ENCODE measurements at places on chromosomes 3 and 15.

DNA sequence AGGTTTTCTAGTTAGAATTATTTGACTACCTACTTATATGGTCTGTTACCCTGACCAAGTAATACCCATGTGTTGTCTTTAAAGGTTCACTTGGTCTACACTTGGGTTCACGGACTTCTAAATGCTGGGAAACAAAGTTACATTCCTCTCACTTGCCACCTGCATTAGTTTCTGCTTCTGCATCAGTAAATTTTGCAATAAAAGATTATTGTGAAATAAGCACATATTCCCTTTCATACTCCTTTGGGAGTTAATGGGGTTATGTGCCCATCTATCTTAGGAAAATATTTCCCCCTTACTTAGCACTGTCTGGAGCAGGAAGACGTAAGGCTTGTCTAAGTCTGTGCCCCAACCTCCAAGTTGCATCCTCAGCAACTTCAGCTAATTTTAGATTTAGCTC, 160.7 kb downstream of the FRMD5 start:
- no peak for DNase-seq

DNA sequence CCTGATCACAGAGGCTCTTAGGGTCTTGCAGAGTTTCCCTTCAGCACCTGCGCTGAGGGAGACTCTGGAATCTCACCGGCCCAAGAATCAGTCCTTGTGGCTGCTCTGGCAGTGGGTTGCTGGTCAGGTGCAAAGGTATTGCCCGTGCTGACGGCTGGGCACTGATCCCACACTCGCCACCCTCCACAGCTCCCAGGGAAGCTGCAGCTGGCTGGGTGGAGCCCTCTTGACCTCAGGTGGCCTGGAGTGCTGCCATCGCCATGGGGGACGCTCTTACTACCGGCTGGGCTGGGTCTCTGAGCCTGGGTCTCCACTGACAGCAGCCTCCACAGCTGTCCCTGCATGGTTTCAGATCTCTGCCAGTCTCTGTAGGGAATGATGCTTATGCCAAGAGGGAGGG, 52.6 kb upstream of the EPHB3 start:
- DNase-seq, result no peak

DNA sequence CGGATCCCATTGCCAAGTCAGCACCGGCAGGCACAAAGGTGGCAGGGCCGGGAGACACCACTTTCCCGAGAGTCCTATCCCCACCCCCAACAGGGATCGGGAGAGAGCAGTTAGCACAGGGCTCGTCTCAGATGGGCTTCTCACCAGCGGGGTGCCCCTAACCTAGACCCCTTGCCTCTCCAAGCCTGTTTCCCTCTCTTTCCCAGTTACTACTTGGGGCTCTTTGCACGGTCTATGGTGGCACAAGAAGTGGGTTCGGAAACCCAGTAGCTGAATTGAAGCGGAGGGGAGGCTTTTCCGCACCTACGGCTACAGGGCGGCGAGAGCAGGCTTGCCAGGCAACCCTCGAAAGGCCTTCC, 383 bp upstream of the EFCC1 start:
- DNase-seq, result no peak

DNA sequence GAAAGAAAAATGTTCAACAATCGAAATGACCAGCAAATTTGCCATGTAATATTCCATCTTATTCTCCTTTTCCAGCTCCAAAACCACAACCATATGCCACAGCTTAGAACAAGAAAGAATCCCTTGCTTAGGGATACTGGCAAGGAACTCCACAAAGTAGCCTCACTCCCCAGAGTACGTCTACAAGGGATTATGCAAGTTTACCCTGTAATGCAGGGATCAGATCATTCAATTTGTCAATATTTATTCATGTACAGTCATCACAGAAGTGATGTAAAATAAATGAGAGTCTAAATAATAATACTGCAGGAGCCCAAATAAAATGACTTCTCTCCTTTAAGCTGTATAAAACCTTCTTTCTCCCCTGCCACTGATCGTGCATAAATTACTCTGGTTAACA, 23.5 kb upstream of the MYO1E start:
- DNase-seq, result no peak

GRCh38 chr3:117736846-117737245, 1027.3 kb downstream of the TUSC7 start:
- no peak for DNase-seq

- DNase-seq, result no peak
Observed at GRCh38 chr3:52528586-52529375, 4.9 kb downstream of the NT5DC2 start.

GRCh38 chr15:56086566-56086965, 93.2 kb upstream of the NEDD4 start:
- DNase-seq, result no peak

GRCh38 chr15:94610485-94610884, 379.1 kb downstream of the MCTP2 start:
- DNase-seq, result no peak

GRCh38 chr3:69474186-69474585, 88.3 kb upstream of the FRMD4B start:
- DNase-seq, result no peak

- no peak for DNase-seq
Observed at GRCh38 chr3:136387031-136387430, 136.9 kb downstream of the PCCB start.

DNA sequence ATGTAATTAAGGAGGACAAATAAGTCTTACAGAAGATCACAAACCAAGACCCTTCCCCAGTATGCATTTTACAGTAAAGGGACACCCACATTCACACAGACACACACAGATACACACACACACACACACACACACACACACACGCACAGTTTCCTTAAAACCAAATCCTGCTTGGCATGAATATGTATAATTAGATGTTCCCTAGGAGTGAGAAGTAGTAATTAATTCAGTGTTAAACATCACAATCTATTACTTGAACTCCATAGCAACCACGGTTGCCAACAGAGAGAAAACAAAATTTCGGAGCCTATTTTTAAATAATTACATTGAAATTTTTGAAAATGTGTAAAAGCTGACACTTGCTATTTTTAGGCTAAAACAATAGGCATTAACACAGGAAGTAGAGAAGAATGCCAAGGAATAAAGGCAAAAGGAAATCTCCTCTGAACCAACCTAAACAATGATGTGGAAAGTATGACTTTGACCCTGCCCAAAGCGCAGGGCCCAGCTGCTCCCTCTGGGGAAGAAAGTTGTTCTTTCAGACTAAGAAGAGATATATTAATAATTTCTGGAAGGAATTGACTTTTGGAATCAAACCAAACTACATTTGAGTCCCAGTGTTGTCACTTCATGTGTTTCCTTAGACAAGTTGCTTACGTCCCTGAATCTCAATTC, 215.3 kb downstream of the CPNE4 start:
- DNase-seq, result no peak
